ENCODE measurements at places on chromosomes 13 and 19. TPM values are rescaled to one million over a fixed set of nuclear protein-coding genes. Genes with fewer than 3 reads are reported as not detected.

- DNase-seq, result no peak
Measured at GRCh38 chr19:35261356-35262100, 7.2 kb upstream of the USF2 start.

DNA sequence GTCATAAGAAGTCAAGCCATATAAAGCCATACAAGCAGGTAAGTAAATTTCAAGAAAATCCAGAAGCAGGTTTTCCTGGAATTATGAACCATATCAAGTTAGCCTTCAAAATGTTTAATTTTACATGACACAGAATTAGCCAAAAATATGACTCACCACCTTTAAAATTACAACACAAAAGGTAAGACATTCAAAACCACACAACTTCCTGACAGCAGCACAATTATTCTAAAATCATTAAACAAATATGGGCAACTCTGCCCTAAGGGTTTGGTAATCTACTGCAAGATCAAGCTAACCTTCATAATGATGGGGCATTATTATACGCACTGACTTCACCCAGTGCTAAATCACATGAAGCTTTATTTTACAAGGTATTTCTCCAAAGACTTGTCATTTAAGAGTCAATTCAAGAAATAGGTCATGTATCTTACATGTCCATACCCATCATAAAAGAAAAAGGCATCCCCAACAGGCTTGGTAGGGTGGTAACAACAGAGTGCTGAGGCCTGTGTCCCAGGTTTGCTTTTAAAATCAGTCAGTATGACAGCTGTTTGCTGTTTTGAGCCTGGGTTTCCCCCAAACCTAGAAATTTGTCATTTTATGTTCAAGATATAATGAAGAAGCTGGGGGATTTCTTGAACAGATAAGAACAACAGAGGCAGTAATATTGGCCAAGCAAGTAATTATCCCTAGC is 15.2 kb downstream of the RCBTB1 start:
- DNase-seq, result peak; percentile 32

GRCh38 chr19:43688059-43688701 is 18.2 kb upstream of the PLAUR start:
- no peak for DNase-seq

DNA sequence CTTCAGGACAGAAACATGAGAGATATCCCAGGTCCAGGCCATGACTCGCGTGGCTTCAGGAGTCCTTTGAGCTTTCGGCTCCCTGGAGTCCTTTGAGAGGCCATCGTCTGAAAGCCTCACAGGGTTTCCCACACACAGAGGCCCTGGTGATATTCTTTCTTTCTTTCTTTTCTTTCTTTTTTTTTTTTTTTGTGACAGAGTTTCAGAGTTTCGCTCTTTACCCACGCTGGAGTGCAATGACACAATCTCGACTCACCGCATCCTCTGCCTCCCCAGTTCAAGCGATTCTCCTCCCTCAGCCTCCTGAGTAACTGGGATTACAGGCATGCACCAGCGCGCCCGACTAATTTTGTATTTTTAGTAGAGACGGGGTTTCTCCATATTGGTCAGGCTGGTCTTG is 5.5 kb downstream of the SIN3B start:
- DNase-seq, result peak; percentile 30

DNA sequence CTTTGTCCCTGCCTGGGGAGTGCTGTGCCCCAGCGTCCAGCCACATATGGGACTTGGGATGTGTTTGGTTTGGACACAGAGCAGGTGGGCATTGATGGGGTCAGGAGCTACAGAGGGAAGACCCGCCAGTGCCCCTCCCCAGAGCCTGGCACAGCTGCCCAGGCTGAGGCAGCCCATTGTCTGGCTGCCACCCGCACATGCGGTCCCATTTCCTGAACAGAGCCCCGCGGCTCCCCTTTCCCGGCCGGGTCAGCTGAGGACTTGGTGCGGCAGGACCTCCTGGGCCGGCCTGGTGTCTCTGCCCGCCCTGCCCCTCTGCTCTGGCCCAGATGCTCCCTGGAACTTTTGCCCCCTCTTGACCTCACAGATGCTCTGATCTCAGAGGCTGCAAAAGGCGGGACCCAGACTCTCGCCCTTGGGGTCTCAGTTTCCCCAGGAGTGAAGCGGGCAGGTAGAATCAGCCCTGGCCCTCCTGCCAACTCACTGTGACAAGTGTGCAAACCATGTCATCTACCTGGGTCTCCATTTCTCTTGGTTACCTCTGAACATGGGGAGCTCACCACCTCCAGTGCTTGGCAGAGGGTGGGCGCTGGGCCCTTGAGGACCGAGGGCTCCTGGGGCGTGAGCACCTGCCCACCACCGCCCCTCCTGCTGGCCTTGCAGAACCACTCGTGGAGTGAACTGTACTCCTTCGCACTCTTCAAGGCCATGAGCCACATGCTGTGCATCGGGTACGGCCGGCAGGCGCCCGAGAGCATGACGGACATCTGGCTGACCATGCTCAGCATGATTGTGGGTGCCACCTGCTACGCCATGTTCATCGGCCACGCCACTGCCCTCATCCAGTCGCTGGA is 17.8 kb downstream of the HCN2 start:
- DNase-seq, result no peak

DNA sequence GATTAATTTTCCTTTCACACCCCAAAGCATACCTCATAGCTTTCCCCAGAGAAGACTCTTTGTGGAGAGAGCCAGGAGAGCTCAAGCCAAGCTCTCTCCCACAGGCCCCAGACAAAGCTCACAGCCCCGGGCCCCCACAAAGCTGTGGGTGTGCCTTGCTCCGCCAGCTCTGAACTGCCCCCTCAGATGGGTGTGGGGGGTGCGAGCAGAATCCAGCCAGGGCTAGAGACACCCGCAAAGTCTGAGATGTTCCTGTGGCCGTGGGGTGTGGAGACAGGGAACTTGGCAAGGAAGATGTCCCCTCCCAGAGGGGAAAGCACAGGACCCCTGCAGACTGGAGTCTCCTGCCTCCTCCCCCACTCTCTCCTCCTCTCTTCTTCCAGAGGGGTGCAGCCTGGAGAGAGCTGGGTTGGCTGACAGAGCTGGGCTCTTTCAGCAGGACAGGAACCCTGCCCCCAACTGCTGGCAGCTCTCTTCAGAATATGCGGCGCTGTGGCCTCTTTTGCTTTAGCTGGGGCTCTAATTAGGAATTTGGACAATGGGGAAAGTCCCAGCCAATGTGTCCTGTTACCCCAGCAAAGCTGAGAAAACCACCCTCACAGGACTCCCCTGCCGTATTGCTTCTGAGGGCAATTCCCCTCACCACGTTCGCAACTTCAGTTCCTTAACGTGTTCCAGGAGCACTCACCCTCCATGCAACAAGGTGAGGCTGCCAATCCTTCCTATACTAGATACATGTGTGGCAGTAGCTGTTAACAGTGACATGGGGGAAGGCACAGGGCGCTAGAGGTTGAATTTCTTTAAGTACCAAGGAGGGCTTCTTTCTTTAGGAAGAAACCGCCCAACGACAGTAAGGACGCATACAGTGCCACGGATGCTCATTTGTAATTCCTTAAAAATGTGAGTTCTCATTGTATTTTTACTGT is 170.0 kb downstream of the COL4A1 start:
- no peak for DNase-seq

DNA sequence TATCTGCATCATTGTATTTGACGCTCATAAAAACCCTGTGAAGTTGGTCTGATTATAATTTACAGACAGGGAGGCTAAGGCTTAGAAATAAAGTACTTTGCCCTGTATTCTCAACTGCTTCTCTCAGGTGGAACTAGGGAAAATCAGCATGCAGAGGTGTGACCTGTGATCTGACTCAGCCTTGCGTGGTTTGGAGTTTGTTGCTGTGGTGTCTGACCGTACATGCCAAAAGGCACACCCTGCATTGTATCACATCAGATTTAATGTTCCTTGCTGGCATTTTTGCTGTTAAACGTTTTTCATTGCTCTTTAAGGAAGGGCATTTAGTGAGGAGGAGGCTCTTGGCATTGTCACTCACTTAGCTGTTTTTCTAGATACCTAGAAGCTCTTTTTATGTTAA is 58.8 kb upstream of the C1QTNF9B start:
- DNase-seq, result peak; percentile 85

GRCh38 chr13:35780613-35781012 is 304.1 kb upstream of the MAB21L1 start:
- DNase-seq, result no peak

- no peak for DNase-seq
Measured at GRCh38 chr13:101654883-101655282, 202.4 kb downstream of the ITGBL1 start.

GRCh38 chr13:73635166-73635787 is 498.9 kb downstream of the KLF12 start:
- no peak for DNase-seq

GRCh38 chr13:96481482-96481881 is 391.6 kb downstream of the HS6ST3 start:
- no peak for DNase-seq

- DNase-seq, result no peak
Measured at GRCh38 chr13:28622286-28622685, 36.6 kb upstream of the POMP start.

- no peak for DNase-seq
Measured at GRCh38 chr13:20684546-20684945, 19.0 kb upstream of the IL17D start.

- DNase-seq, result no peak
Measured at GRCh38 chr19:21586311-21587116, 81.1 kb downstream of the ZNF429 start.

DNA sequence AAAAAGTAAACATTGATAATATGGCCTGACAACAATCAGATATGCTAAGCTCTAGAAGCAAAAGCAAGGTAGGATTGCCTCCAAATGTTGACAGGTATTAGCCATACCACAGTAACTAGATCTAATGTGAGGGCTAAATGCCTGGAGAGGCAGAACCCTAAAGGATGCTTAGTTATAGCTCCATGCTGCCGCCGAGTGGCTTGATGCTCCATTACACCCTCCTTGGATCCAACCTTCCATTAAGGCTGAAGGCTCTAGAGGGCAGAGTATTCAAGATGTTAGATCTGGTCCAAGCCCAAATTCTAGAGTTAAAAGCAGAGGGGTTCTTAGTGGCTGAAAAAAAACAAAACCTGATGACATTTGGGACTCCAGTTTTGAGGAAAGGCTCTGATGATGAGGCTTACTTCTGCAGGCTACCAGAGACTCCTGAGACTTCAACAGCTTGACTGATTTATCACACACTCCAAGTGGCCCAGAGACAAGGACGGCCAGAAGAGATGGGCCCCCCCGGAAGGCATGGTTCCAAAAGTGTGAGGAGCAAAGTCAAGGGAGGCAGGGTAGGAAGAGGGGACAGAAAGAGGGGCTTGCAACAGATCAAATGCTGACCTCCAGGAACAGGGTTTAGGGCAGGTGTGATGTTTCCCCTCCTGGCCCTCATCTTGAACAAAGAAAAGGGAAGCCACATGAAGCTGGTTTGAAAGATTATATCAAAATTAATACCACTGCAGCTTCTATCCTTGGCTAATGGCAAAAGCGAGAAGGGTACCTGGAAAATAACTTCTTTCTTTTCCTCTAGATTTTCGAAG is 21.9 kb upstream of the CPB2 start:
- peak; percentile 76 for DNase-seq

- no peak for DNase-seq
Measured at GRCh38 chr13:73772449-73773167, 361.6 kb downstream of the KLF12 start.

GRCh38 chr19:883661-884211 is 9.3 kb downstream of the MED16 start:
- no peak for DNase-seq

DNA sequence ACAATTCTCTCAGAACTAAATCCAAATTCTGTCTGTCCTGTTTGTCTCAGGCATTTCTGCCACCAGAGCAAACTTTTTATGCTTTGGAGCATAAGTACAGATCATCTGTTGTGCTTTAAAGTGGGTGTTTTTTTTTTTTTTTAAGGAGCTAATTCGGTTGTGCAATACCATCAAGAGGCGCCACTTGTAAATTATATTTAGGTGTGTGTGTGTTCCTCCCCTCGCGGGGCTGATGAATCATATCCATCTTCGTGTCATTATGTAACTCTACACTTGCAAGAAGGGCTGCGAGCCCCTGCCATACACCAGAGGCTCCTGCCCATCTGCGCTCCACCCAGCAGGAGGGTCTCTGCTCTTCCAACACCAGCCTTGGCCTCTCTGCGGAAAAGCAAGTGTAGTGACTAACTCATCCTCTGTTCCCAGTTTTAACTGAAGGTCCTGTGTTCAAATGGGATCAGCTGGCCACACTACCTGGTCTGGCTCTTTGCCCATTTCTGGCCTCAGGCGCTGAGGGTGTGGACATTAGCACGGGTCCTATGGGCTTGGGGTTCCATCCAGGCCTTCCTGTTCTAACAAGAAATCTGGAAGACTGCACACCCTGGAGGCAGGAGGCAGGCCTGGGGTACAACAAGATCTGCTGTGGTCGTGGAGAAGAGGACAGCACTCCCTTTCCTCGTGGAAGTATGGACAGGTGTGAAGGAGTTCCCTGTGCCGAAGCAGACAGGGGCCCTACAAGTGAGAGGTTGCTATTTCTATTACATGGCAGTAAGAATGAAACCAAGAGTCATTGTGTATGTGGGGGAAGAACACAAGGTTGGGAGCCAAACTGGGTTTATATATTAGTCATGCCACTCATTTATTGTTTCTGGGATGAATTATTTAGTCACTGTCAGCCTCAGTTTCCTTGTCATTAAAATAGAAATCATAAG is 96.1 kb upstream of the MBNL2 start:
- peak; percentile 89 for DNase-seq

DNA sequence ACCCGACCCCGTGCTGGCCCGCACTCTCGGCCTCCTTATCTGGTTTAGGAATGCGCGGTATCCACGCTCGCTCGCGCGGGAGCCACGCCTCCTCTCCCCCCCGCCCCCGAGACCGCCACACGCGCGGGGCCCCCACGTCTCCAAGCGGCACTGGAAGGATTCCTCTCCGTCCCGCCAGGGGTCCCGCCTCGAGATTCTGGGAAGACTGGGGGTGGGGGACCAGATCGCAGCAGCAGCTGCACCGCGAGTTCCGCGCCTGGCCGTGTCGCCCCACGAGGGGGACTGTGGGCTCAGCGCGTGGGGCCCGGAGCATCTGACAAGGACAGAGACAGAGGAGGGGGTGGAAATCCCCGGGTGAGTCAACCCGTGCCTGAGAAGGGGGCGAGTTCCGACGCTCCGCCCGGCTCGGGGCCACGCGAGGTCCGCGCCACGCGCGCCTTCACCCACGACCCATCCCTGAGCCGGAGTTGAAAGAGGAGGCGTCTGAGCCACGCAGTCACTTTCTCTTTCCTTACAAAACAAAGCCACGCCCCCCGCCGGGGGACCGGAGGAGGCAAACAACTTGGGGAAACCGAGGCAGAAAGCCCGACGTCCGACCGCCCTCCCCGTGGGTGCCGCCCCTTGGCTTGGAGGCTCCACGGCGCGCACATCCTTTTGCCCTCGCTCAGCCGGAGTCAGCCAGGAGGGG is 814 bp downstream of the S1PR2 start:
- no peak for DNase-seq

Gene NLRP5
- not detected for total RNA-seq

Gene DNAAF3
- 2.0 TPM for total RNA-seq

Gene RDH8
- total RNA-seq, result not detected

Gene HIPK4
- total RNA-seq, result not detected

Gene DLEU7
- not detected for total RNA-seq

Gene ZNF471
- total RNA-seq, result not detected

Gene CEACAM4
- not detected for total RNA-seq

Gene FGF9
- total RNA-seq, result 0.47 TPM

Gene COX6B2
- total RNA-seq, result not detected

Gene C19orf38
- not detected for total RNA-seq

Gene NLRP7
- total RNA-seq, result not detected

Data from HT1080 (cell line).